Caudate nucleus (tissue), 63 donors: ENCODE measurements at places on chromosomes 5 and 9.

GRCh38 chr5:58999804-59000203 is 416.9 kb downstream of the RAB3C start:
- DNase-seq = peak; percentile 83

GRCh38 chr9:105083256-105083655 is 155.3 kb upstream of the ABCA1 start:
- no peak for DNase-seq

- DNase-seq = no peak
Measured at GRCh38 chr9:13505797-13506196, 226.3 kb upstream of the MPDZ start.

DNA sequence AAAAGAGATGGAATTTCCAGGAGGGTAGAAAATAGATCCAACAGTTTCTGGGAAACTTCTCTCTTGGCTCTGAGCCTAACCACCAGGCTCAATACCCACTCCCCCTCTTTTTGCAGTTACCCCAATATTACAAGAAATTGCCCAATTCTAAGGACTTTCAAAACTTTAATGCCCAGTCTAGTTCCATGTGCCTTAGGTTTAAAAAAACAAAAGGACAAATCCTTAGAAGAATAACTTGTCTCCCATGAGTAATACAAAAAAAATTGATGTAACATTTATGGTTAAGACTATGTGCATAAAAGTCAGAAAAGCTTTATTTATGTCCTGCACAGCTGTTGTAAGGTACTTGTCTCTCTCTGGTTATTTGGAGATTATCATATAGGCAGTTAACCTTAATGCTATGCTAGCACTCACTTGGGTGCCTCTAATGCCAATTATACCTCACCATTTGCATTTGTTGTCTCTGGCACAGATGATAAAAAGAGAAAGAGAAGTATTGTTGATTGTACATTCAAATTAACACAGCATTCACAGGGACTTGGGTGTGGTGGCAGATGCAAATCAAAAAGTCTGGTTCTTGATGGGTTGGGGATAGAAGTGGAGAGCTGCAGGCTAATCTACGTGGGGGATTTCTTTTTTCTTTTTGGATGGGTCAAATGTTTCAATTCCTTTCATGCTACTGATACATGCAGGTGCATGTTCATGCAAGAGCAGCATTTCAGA is 159.4 kb downstream of the PIK3R1 start:
- no peak for DNase-seq

DNA sequence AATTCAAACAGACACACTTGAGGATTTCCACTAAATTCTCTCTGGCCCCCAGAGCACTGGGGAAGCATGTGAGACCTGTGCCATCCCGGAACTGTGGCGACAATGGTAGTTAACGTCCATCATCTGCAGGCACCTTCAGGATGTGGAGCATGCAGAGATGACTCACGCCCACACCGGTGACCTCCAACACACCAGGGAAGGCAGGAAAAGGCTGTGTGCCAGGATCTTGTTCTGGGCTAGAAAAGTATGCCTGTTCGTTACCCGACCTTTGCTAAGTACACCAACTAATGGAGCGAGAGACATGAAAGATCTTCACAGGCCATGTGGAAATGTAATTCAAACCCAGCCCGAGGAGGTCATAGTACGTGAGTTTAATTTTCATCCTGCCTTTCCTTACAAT is 208.8 kb downstream of the MELK start:
- no peak for DNase-seq
